ENCODE measurements at places on chromosomes 7 and 10.

DNA sequence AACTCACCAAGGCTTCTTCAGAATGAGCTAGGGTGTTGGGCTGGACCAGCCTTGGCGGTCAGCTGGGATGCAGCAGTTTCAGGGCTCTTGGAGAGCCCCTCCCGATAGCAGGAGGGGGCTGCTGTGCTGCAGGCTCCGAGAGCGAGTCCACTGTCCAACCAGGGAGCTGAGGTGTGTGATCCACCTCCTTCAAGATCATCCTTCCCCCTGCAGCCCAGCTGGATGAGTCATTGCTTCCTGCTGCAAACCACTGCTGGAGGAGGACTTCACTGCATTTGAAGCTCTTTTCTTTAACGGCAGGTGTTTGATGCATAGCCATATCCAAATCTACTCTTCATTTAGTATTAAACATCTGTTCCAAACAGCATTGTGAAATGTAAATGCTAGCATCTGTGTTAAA lies 54.2 kb upstream of the EBF3 start:
- peak; percentile 17 for DNase-seq

DNA sequence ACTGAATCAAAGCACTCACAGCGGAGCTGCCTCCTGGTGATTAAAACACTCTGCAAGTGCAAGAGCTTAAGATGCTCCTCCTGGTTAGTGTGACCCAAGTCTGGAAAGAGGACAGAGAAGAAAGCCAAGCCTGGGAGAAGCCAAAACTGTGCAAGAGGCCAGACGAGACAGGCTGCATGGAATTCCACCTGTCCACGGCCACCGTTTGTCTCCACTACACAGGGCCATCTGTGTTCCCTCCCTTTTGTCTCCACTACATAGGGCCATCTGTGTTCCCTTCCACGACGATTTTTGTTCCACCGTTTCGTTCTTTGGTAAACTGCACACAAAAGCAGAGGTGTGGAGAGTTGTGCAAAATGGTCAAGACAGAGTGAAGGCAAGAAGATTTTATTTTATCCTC lies 233.0 kb downstream of the DIP2C start:
- no peak for DNase-seq

DNA sequence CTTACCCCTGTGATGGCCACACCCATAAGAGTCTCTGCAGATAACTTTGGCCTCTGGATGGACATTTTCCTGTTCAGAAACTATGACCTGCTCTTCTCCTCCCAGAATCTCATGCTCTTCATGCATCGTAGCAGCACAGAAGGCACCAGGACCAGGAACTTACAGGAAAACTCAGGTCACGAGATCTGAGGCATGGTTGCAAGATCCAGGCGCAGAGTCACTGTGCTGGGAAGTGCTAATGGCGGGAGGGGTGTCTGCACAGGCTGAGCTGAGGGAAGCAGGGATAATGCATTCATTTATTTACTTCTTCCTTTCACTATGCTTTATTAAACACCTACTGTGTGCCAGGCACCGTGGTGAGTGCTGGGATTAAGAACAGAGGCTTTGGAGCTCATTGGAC lies 48.2 kb upstream of the LOXL4 start:
- no peak for DNase-seq

DNA sequence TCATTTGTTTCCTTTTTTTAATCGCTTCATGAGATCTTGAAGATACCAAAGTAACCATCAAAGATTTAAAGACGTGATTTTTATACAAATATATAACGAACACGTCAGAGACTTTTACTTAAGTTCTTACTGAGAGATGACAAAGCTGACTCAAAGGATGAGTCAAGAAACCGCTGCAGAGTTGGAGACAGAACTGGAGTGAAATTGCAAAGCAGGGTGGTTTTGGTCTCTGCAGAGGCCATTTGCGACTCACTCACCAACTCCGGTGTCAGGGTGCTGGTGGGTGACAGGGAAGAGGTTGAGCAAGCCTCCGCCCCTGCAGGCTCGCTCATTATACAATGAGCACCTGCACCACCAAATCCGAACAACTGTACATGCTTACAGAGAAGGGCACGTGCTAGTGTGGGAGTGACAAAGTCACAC lies 75.2 kb downstream of the DNAJB6 start:
- peak; percentile 50 for DNase-seq

DNA sequence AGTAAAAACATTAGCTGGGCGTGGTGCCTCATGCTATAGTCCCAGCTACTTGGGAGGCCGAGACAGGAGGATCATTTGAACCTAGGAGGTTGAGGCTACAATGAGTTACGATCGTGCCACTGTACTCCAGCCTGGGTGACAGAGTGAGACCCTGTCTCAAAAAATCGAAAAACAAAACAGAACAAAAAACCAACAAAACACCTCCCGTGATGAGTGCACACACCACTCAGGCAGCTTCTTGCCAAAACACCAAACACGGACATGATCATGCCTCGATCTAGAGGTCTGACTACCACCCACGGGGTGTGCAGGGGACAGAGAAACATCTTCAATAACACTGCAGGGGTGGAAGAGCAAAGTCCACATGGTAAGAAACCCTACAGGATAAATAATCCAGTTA lies 44.4 kb downstream of the AMZ1 start:
- no peak for DNase-seq

- DNase-seq = no peak
Observed at GRCh38 chr7:134750083-134751062, 29.1 kb upstream of the CALD1 start.

- no peak for DNase-seq
Observed at GRCh38 chr7:531777-532176, 12.1 kb upstream of the PDGFA start.
